Tibial nerve (tissue), 4 donors: ENCODE measurements at places on chromosomes 3 and 15. TPM values are rescaled to one million over a fixed set of nuclear protein-coding genes. Genes with fewer than 3 reads are reported as not detected.
A peak's percentile ranks its signal among the peaks of the same experiment; 100 is the strongest.

DNA sequence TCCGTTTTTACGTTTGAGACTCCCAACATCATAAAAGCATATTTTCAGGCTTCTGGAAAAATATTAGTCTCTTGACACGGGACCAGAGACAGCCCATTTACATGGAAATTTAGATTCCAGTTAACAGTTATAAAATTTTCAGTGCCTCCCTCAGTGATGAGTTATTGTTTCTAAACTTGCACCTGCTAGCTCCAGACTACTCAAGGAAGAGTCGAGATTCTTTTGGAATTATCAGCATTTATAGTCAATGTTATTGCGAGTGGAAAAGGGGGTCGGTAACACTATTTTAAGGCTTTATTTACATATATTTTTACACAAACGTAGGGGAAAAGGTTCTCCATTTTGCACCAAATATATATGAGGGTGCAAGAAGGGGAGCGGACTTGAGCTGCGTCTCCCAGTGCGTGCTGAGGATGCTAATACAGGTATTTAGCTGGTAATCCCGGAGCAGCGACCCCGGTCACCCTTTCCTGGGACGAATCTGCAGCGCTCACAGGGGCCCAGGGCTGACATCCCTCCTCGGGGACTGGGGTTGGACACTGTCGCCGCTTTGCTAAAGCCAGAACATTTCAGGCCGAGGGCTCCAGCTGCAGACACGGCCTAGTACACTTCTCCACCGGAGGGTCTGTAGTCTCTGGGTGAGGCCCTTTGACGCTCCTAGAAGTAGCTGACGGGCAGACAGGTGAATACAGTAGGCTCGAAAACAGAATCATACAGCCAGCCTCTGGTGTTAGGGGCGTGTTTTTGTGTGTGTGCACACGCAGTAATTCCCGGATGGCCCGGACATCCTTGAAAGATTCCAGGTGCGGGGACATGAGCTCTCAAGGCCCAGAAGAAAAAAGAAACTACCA, 729 bp upstream of the ZBTB11 start:
- no peak for DNase-seq

GRCh38 chr3:50125541-50126286, 29.4 kb upstream of the SEMA3F start:
- DNase-seq, result no peak

- DNase-seq, result no peak
Observed at GRCh38 chr3:141242377-141243092, 10.9 kb downstream of the PXYLP1 start.

DNA sequence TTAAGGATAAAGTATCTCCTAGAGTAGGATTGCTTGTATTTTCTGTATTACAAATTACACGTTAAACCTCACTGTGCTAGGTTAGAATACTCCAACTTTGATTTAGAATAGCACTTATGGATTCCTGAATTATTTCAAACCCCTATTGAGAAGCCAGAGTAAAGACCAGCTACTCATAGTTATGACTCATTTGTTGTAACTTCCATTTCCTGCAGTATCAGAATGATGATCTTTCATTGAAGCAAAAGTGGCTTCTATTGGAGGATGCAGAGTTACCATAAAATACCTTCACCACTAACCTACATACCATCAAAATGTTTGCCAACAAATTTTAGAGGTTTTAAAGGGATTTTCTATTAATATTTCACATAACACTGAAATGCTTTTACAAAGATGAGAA, 1322.7 kb upstream of the ALCAM start:
- DNase-seq, result no peak

DNA sequence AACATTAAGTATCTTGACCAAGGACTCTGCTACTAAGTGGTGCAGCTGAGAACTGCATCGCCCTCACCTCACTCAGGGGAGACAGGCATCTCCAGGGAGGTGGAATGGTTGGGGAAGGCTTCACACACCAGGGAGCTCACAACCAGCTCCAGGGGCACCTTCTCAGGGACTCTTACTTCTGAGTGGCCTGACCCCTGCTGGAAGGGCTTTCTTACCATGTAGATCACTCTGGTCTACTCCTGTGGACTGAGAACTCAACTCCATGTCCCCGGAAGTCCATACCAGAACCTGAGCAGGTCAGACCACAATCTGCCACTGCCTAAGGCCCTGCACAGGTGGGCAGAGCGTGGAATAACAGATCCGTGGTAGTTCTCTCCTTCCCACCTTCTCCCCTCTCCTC, 140.5 kb downstream of the TLE3 start:
- no peak for DNase-seq

DNA sequence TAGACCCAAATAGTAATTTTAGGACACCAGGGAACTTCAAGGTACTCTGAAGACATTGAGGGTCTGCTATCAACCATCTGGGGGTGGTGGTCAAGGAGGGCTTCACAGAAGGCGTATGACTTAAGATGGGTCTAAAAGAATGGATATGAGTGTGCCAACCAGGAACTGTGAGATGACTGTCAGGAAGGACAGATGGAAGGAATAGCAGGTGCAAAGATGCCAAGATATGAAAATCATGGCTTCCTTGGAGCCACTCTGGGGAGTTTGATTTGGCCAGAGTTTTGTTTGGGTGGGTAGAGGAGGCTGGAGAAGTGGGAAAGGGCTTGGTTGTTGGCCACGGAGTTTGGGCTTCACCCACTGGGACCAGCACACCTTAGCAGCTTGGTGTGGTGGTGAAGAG, 21.2 kb downstream of the CDCP1 start:
- DNase-seq, result no peak

Gene TXNRD3
- 18.6 TPM for total RNA-seq

- DNase-seq, result no peak
Observed at GRCh38 chr3:88628901-88629300, 478.5 kb upstream of the EPHA3 start.

Gene SLC9C1
- total RNA-seq, result not detected

Gene SKOR1
- 0.66 TPM for total RNA-seq

- DNase-seq, result no peak
Observed at GRCh38 chr15:71338265-71338664, 223.0 kb downstream of the THSD4 start.

Gene IGSF11
- total RNA-seq, result 72.3 TPM

DNA sequence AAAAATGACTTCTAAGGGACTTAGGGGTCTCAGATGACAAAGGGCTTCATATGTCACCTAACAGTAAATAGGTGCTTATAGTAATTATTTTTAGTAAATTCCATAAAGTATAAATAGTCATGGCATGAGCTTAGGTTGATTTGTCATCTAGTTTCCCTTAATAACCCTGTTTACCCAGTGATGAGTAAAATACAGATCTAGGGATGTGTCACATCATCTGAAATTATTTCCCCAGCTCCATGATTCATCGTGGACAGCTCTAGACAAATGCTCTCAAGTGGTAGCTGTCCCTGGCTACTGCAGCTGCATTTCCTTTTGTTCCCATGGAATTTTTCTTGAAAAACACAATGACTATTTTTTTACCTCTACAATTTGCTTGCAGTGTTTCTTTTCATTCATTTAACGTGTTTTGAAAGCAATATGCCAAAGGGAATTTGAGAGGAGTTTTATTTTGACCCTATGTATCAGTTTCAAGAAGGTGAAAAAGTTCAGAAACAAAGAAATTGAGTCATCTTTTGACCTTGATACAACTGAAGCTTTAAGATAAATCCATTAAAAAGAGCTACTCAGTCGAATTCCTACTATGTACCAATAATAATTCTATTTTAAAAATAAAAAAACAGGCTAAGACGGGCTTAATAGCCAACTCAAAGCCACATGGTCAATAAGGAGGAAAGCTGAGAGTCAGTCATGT, 241.6 kb downstream of the KCNMB2 start:
- no peak for DNase-seq

Gene ARIH2
- 79.3 TPM for total RNA-seq

DNA sequence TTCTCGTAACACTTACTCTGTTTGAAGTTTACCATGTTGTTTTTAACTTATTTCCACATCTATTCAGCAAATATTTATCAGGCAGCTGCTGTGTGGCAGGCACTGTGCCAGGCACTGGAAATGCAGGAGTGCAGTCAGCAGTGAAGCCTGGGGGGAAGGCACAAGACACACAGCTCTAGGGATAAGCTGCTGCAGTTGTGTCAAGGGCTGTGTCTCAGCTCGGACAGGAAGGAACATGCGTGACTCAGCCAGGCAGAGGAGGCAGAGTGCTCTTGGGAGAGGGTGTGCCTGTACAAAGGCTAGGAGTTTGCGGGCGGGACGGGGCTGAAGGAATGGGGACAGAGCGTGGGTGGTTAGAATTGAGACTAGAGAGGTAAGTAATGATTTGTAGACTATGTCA, 24.7 kb downstream of the LYSMD4 start:
- DNase-seq, result peak; percentile 72

Gene PLA2G4D
- total RNA-seq, result not detected

DNA sequence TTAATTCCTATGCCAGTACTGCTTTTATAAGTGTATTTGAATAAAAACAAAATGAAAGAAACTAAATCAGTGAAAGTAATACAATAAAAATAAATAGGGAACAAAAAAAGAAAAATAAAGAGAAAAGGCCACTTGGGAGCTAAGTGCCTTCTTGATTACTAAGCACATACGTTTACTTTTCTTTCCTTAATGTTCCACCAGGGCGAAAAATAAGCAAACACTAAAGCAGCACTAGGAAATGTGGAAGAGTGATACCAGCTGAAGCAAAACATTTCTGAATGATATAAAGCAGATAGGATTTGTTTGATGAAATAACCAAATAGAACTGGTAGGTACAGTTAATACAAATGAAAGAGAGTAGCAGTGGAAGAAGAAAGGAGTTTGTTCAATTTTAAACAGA, 132.8 kb upstream of the ZPLD1 start:
- no peak for DNase-seq
